ENCODE measurements at places on chromosomes 2 and 18.

GRCh38 chr2:3293221-3293620, 84.4 kb downstream of the EIPR1 start:
- no peak for DNase-seq

DNA sequence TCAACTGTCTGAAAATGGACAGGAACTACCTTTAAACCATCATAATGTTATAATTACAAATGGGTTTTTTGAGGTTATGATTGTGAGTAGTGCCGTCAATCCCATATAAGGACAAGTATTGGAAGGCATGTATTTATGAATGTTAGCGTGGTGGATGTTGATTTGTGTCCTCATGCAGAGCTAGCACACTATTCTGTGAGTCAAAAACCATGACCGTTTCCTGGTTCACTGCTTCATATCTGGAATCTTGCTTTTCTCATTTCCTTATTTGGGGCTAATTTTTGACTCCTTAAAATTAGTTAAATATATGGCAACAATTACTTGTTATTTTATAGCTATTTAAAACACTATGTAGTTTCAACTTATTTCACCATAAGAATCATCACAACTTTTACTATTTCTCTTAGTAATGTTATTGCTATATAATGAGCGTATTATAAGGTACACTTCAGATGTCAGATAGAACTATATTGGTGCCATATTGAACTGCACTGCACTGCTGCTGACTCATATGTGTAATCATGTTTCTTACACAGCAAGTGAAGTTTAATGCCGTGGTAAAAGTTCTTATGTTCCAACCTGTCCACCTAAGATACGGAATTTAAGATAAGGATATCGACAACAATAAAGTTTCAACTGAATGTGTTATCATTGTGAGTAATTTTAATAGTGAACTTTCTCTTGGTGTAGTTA, 192.8 kb downstream of the PTGR3 start:
- no peak for DNase-seq

DNA sequence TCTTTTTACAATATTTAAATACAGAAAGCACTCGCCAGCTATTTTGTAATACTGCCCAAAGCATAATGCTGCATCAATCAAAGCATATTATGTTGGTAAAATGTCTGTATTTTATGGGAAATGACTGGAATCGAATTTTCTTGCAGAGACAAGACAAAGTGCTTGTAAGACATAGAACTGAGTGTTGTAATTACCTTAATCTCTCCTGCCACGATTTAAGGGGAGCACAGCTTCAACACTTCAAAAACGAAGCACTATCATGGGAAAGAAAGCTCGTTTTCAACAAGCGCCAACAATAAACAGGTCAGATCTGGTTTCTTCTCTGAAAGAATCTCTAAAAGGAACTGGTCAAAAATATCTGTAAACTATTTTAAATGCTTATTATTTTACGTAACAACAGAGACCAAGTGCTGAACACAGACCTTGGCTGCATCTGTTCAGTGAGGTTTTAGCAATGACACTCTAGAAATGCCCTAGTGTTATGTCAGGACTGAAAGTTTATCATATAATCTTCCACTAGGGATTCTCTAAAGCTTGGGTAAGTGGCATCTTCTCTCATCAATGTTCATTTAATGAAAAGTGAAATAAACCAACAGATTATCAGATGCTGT, 19.0 kb downstream of the RND3 start:
- DNase-seq, result no peak

DNA sequence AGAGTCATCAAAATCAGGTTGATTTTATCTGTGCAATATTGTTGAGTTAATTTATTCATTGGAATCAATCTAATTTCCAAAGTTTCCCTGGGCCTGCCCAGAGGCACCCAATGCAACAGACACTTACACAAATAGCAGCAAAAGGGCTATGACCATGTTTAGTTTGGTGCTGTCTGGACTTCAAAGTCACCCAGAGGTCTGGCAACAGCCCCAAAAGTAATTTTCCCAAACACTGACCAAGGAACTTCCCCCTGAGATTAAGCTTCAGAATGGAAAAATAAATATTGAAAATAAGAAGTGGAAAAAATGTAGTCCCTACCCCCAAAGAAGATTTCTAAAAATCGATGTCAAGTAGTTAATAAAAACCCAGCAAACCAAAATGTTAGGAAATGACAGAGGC, 70.9 kb upstream of the RNF152 start:
- DNase-seq, result no peak

DNA sequence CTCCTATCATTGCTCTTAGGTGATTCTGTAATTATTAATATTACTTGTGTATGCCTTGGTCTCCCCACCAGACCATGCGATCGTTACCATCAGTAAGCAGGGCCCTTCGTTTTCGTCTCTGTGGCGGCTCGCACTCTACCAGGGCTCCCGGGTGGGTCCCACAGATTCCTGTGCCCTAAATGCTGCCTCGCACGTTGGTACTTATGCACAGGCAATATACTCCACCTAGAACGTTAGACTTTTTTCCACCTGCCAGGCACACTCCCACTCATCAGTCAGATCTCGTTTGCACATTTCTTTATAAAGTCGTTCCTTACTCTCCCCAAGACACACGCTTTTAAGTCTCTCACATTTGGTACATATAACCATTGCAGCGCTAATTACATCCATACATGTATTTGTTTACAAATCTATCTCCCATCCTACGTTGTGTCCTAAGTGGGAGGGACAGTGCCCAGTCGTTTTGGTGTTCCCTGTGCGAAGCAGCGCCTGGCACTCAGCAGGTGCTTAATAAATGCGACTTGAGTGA, 901 bp downstream of the FEZ2 start:
- DNase-seq, result no peak

- DNase-seq, result no peak
These were observed 260.1 kb upstream of the FAM98A start for GRCh38 chr2:33859176-33859575.

GRCh38 chr2:132609101-132609890, 60.7 kb downstream of the LYPD1 start:
- no peak for DNase-seq

DNA sequence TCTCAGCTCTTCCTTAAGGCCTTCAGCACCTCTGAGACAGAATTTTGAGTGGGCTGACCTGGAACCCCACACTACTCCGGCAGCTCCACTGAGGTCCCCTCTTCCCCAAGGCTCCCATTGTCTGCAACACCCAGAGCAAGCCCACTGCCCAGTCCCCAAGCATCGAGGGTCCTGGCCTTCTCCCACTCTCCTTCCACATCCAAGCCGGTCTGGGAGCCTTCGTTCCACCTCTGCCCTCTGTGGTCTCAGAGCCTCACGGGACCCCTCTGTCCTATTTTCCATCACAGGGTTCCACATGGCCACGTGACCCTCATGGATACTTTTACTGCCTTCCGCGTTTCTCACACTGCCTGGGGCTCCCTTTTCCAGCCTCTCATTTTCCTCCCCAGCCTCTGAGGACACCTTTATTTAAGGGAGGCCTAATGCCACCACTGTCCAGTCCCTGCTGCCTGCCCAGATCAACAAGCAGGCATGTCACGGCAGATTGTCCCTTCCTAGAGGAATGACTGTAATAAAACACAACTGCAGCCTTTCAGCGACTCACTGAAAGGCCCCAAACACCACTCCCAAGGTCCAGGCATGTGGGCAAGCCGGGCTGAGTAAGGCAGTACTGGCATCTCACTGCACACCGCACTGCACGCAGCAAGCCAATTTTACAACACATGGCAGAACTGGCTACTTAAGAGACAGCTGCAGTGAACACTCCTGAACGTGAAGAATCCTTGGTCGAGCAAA, 7.9 kb upstream of the SALL3 start:
- no peak for DNase-seq

DNA sequence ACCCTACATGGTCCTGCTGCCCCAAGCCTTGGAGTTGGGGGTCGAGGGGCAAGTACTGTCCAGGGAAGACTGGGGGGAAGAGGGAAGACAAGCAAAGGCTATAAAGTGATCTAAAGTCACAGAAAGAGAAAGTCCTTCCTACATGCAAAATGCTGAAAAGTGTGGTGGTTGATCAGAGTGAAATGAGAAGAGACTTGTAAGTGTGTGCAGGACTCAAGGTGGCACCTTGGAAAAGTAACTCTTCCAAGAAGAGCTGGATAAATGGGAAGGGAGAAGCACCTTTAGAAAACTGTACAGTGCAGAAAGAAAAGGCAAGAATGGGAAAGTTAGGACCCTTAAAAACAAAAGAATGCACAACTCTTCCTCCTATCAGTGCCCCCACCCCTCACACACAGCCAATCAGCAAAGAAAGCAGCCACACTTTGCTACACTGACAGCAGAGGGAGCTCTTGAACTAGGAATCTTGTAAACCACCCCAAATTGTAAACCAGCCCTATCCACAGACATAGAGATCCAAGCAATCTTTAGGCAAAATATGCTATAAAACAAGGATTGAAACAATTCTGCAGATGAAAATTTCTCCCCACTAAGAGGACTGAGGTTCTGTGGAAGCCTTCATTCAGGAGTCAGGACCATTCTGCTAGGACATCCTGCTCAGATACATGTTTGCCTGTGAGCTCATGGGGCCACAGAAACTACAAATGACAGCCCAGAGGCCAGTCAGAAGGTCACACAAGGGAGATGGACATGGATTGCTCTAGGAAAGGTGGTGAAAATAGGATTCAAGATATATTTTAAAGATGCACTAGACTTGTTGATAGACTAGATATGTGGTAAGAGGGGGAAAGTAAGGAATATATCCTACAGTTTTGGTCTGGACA, 146.4 kb downstream of the FTCDNL1 start:
- DNase-seq, result no peak

DNA sequence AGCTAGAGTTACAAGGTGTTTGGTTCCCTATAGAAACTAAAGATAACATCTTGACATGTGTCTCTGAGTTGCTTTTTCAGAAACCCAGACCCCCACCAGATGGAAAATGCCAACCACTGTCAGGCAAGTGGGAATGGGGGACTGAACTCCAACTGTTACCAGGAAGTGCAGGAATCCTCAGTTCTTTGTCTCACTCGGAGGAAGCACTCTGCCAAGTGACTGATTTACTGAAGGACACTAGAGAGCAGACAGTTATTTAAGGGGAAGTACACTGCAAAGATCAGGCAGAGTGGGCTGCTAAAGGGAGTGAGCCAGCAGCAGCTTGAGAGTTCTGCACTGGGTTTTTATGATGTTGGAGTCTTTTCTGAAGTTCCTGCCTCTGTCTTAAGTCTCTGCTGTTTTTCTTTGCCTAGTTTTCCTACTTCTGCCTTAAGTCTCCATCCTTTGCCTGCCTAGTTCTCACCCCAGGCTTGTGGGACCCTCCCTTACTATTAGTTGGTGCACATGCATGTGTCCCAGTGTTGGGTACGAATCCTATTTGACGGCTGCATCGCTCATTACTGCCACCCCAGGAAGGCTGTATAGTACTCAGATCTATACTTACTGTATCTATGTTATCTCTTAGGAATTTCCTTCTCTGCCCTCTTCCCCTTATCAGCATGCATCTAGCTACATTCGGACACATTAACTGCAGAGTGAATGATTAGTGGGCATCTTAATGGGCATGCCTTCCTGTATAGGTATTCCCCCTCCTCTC, 97.1 kb downstream of the TEX51 start:
- DNase-seq, result no peak

- no peak for DNase-seq
These were observed 13.1 kb downstream of the KLF11 start for GRCh38 chr2:10056439-10056838.

DNA sequence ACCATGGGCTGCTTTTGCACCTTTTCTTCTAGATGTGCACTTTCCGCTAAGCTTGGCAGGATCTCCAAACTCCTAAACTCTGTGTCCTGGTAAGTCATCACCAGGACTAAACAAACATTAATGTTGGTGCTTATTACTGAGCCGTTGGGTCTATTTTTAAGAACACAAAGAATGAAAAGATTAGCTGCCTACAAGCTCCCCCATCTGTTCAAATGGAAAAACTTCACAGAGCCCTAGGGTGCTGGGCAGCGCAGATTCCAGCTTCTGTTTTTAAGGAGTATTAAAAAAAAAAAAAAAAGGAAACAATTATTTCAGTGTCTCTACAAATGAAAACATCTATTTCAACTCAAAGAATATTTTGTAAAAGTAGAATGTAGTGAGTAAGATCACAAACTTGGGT, 97.8 kb upstream of the AQP4 start:
- no peak for DNase-seq

- no peak for DNase-seq
These were observed 6.1 kb upstream of the DNMT3A start for GRCh38 chr2:25347846-25348245.

GRCh38 chr2:152505495-152505906, 170.5 kb downstream of the FMNL2 start:
- DNase-seq, result no peak

DNA sequence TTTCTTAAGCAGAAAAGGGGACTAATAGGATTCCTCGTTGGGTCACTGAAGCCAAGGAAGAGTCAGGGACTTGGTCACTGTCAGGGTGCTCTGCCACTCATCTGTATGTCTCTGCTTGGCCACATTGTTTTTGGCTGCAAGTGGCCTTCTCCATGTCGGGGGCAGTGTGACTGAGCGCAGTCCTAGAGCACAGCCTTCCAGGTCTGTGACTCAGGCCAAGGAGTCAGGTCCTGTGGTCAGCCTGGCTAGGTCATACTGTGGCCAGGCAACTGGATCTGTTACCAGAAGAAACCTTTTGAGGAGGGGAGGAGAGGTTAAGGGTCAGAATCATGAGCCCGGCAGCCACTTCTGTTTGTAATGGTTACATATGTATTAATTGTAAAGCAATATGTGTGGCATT, 61.3 kb downstream of the GALNT1 start:
- no peak for DNase-seq

- DNase-seq, result no peak
These were observed 22.8 kb downstream of the SLC66A3 start for GRCh38 chr2:11177871-11178690.

GRCh38 chr2:101109451-101110118, 41.6 kb downstream of the TBC1D8 start:
- no peak for DNase-seq

DNA sequence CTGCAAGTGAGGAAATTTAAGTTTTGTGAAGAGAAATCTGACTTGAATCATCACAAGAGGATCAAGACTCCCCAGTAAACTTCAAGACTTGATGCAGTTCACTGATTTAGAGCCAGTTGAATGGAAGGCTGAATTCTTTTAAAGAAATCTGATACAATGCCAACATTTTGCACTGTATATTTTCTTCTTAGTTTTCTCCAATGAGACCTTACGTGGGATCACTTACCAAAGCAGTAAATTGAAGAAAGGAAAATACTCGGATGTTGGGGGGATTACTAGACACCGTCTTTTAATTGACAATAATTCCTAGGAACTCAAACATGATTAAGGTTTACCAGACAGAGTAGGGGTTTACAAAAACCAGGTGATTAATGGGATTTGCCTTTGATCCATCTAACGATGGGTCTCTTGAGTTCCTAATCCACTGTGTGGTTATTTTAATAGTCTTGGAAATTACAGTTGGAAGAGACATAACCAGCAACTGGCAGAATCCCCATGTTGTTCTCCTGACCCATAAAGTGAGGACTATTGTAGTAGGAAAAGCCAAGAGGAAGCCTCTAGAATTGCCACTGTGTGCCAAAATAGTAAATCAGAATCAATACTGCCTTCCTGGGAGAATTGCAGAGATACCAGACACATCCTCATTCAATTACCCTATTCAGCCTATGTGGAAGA, 354.5 kb downstream of the PID1 start:
- DNase-seq, result no peak
